ENCODE measurements at places on chromosomes 1 and 21.

GRCh38 chr21:45867041-45867666 lies 114.4 kb upstream of the COL6A1 start:
- no peak for DNase-seq

- peak; percentile 40 for DNase-seq
These were observed 98.2 kb upstream of the ARTN start for GRCh38 chr1:43835082-43836021.

GRCh38 chr21:33217138-33217520 lies 12.6 kb upstream of the IFNAR2 start:
- DNase-seq, result no peak

- DNase-seq, result peak; percentile 72
These were observed 3.0 kb upstream of the RGS2 start for GRCh38 chr1:192805832-192806323.

- no peak for DNase-seq
These were observed 197.6 kb upstream of the FOXD3 start for GRCh38 chr1:63124666-63125191.

DNA sequence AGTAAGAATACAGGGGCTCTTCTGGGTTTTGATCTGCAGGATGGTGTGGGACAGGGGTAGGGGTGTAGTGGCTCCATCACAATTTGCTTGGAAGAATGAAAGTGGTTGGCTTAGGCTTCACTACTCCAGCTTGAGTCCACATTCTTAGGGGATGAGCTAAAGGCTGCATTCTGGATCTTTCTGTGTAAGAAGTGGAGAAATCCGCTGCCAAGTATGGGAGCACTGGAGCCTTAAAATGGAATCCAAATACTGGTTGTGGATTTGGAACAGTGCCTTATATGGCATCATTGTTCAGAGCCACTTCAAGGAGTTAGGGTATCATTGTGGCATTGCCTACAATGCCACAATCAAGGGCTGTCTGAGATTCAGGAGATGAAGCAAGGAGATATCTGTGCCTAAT lies 187.1 kb downstream of the LMO4 start:
- DNase-seq, result no peak

DNA sequence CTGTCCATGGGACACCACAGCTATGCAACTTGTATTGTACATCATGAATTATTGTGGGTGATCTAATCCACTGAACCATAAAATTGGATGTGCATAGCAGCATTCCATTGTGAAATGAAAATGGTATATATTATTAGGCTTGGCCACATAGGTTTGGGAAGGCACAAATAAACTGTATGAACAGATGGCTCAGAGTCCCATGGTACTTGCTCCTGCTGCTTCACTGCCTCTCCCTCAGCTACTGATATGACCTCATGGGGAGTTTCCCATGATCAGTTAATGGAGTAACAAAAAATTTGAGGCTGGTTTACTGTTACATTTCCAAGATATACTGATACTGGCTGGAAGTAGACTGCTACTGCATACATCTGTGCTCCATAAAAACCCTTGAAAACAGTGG lies 152.7 kb upstream of the NEGR1 start:
- DNase-seq, result no peak

DNA sequence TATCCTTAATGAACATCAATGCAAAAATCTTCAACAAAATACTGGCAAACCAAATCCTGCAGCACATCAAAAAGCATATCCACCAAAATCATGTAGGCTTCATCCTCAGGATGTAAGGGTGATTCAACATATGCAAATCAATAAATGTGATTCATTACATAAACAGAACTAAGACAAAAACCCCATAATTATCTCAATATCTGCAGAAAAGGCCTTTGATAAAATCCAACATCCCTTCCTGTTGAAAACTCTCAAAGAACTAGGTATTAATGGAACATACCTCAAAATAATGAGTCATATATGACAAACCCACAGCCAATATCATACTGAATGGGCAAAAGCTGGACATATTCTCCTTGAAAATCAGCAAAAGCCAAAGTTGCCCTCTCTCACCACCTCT lies 54.6 kb upstream of the DEPDC1 start:
- no peak for DNase-seq

DNA sequence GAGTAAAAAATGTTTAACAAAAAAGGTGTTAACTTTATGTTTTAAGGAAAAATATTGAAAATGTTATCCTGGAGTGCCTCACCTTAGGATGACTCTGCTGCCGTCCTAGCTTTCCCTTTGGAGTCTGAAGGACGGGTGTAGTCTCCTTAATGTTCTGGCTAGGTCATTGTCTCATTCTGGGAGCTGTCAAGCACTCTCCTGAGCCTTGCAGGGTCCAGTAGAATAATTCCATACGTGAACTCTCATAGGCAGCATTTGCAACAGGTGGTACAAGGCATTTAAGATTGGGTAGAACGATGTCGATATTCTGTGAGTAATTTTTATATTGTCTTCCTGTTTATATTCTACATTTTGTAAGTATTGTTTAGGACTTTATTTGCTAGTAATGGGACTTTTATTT lies 283.6 kb upstream of the C1orf105 start:
- no peak for DNase-seq

DNA sequence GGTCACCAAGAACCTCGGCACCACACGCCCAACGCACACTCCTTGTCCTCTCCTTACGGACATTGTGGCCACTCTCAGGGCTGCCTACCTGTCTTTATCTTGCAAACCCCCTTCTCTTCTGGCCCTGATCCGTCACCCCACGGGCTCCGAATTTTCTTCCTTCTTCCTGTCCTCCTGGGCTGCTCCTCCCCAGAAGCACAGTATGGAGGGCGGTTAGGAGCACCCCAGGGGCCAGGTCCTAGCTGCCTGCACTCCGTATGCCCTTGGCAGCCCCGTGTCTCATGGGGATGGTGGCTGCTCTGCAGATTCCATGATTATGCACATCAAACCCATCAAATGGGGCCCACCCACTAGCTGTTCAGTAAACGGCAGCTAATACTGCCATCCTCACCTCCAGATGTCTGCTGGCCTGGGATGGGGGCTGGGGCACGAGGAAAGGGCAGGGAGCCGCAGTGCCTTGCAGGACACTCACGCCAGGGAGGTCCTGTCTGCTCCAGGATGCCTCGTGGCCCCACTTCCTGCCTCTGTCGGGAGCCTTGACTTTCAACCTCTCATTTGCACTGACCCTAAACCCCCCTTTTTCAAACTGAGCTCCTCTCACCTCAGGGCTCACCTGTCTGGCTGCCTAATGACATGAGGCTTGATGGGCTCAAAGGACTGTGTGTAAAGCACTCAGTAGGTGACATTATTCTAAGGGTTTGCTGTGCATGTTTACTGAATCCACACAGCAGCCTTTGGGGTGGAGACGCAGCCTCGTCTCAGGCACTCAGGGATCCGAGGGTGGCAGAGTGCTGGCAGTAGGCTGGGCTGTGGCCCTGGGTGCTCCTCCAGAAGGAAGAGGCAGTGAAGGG lies 4.4 kb downstream of the TTC34 start:
- no peak for DNase-seq

DNA sequence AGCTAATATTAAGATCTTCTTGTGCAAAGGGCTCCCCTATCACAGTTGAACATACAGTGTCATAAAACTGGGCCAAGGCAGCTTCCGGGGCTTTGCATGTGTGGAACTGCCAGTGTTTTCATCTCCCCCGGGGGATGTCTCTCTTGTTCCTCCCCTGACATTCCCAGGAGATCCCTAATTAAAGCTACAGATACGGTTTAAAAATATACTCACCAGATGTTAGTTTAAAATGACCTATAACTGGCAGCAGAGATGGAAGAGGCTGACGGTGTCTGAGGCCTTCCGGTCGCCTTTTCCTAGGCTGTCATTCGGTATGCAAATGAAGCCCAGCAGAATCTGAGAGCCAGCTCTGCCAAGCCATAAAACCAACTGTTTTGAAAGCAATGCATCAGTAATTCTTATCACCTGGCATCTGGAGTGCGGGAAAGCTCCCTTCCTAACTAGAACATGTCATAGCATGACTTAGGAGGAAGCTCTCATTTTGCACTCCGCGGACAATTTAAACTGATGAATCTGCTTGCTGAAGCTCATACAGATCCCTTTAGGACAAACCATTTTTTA lies 436.5 kb upstream of the VAMP3 start:
- DNase-seq, result no peak

- DNase-seq, result no peak
These were observed 8.2 kb downstream of the IFFO2 start for GRCh38 chr1:18948048-18948912.

DNA sequence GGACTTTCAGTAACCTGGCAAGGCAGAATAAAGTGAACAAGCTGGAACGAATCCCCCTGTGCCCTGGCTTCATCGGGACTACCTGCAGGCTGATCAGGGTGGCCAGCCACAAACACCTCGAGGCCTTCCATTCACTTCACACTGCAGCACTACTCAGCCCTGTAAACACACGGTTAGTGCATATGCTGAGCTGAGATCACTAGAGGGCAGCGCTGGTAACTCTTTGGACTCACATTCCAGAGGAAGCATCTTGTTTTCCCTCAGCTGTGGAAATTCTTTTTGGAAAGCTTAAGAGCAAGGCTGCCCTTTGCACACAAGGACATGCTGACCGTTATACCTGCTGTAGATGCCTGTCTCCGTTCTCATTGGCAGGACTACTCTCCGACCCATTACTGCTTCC lies 32.1 kb downstream of the PCSK9 start:
- peak; percentile 71 for DNase-seq

GRCh38 chr21:35154788-35155187 lies 105.7 kb upstream of the RUNX1 start:
- DNase-seq, result no peak

- DNase-seq, result no peak
These were observed 298.9 kb downstream of the DSCAM start for GRCh38 chr21:40547906-40548513.

DNA sequence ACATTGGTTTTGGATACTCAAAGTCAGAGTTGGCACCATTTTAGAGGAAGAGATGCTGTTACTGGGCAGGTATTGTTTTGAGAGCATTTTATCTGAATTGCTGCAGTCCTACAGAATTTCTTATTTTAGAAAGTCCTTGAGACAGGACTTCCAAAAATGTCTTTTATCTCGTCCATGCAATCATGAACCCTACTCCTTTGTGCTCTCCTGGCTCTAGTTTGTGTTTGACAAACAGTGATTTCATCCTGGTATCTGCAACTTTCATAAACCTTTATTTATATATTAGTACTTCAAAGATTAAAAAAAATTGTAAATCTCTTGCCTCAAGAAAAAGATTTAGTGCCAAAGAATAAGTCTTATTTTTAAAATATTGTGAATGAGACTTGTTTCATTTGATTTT lies 4.6 kb upstream of the ARPC5 start:
- no peak for DNase-seq

DNA sequence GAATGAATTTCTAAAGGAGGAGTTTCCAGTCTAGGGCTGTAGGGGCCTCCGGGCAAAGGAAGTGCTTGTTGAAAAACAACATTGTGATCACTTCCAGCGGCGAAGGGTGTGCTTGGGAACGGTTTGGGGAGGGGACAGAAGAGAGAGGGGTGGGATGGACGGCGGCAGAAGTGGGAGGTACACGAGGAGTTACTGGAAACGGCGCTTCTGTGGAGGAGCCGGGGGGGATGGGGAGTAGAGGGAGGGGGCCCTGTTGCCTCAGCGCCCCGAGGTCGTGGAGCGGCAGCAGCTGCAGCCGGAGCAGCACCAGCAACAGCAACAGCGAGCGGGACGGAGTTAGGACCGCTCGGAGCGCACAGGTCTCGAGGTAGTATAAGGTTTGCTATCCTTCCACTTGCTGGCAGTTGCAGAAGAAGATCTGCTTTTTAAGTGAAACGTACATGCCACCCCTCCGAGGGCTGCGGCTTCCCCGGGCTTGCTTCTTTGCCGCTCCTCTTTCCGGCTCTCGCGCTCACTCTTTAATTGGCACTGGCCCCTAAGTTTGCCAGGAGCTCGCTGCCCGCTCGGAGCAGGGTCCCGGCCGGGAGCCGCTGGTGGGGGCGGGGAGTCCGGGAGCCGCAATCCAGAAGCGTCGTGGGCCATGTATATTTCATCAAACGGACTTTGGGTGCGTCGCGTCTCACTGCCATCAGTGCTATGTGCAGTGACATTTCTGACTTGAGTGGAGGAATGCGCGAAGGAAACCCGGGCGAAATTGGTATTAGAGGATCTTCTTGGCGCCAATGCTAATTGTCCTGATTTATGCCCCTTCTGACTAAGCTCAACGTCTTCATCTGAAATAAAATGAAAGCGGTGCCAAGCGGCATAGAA lies 771 bp upstream of the NTNG1 start:
- no peak for DNase-seq

- no peak for DNase-seq
These were observed 10.8 kb upstream of the SMIM12 start for GRCh38 chr1:34870395-34870794.

- no peak for DNase-seq
These were observed 13.3 kb downstream of the APCS start for GRCh38 chr1:159600894-159601293.

DNA sequence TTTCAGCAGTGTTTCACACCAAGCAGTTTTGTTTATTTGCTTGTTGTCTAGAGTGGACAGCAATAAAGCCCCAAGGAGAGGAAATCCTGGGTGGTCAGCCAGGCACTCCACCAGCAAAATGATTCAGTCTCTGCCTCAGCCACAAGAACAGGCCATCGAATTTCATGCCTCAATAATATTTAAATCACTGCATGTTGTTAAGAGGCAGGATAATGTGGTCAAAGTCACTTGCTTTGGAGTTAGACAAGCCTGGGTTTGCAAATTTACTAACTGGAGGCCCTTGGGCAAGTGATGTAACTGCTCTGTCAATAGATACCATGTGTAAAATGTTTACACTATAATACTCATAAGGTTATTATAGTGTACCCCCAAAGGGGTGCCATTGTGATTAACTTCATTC lies 349.6 kb downstream of the LMO4 start:
- no peak for DNase-seq

GRCh38 chr1:246161626-246162025 lies 345.5 kb downstream of the SMYD3 start:
- DNase-seq, result no peak

- peak; percentile 95 for DNase-seq
These were observed 259.9 kb downstream of the FAF1 start for GRCh38 chr1:50700214-50700613.

- DNase-seq, result no peak
These were observed 4.9 kb downstream of the SKI start for GRCh38 chr1:2232916-2233438.

GRCh38 chr1:8348777-8349472 lies 31.0 kb downstream of the SLC45A1 start:
- peak; percentile 82 for DNase-seq

GRCh38 chr1:33228935-33229487 lies 27.3 kb upstream of the ZNF362 start:
- DNase-seq, result no peak

- no peak for DNase-seq
These were observed 107.1 kb downstream of the NIBAN1 start for GRCh38 chr1:184866991-184867788.

DNA sequence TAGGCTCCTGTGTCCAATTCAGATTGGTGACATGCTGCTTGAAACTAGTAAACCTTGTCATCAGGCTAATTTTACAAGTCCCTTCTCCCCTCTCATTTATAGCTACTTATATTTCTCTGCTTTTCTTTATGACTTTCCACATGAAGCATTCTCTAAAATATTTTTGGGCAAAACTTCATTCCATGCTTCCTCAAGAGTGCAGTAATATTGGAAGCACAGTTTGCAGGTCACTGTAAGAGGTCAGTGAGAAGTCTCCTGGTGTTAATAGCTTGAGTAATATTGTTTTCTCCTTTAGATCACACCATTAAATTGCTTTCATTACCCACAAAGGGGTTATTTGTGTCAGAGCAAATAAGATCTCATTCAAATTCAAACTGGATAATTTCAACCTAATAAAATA lies 46.6 kb downstream of the LPAR3 start:
- DNase-seq, result no peak

Data from HAP-1 (cell line).